ENCODE measurements at places on chromosomes 7 and 10.

GRCh38 chr7:130432886-130433285 lies 7.9 kb downstream of the CEP41 start:
- DNase-seq, result no peak

DNA sequence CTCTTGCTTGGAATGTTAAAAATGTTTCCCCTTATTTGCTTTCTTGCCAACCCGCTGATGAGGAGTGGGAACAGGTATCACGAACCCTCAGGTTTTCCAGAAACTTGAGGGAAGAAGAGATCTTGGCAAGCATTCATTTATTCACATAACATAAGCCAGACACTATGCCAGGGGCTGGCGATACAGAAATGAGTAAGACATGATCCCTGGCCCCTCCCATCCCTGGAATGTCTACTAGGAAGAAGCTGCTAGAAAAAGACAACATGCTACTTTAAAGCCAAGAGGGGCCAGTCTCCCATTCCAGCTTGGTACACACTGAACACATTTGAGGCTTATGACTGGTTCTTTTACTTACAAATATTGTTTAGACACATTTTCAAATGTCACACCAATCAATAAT lies 26.4 kb downstream of the SLC35B4 start:
- no peak for DNase-seq

GRCh38 chr7:133675510-133676218 lies 422.8 kb downstream of the EXOC4 start:
- DNase-seq, result no peak

GRCh38 chr10:129404091-129404490 lies 63.0 kb upstream of the MGMT start:
- DNase-seq, result no peak

- DNase-seq, result no peak
These were observed 172.9 kb upstream of the SEMA3E start for GRCh38 chr7:83821866-83822265.

DNA sequence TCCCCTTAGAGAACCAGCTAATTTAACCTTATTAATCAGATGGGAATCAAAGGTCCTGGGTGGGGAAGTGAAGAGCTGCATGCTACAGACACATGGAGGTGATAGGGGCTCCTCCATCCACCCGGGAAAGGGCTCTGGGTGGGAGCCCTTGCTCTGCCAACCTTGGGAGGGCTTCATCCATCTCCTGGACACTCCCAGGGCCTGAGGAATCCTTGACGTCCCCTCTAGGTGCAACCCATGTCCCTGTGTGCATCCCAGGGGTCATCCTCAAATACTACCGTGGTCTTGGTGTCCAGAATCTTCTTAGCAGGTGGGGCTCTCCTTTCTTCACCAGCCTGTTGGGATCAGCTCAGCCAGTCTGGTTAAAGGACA lies 55.4 kb upstream of the IGFBP3 start:
- no peak for DNase-seq

GRCh38 chr7:1883031-1883761 lies 213.1 kb downstream of the ELFN1 start:
- DNase-seq, result no peak

GRCh38 chr10:122350893-122351292 lies 23.6 kb upstream of the PLEKHA1 start:
- no peak for DNase-seq

DNA sequence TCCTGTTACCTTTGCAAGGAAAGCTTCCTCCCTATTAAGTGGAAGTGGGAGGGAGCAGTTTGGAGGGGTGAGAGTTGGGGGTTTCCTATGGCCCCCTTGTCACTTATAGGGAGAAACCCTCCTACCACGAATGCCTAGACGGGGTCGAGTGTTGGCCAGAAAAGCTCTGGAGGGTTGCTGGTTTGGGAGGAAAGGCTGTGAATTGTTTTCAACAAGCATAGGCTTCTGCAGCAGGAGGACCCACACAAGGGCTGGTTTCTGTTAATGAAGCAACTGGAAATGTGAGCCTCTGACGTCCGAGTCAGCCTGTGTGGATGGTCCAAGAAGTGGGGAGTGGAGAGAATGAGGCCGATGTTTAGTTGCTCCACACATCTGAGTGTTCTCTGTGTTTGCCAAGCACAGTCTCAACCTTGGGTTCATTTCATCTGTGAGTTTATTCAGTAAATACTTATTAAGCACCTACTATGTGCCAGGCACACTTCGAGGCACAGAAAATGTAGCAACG lies 37.3 kb upstream of the LEP start:
- no peak for DNase-seq

DNA sequence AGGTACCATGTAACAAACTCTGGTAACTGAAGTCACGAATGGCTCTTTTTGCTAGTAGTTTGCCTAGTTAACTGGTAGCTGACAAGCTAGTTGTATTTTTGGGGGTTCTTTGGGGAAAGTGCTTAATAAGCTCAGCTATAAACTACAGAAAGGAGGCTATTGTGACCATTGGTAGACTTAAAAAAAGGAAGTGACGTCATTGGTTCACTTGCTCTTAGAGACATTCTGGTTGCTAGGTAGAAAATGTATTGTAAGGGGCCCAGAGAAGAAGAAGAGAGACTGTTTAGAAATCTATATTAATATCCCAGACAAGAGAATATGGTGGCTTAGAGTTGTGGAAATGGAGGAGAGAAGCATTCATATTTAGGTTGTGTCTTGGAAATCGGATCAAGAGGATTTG lies 103.0 kb downstream of the NXPH1 start:
- DNase-seq, result no peak

DNA sequence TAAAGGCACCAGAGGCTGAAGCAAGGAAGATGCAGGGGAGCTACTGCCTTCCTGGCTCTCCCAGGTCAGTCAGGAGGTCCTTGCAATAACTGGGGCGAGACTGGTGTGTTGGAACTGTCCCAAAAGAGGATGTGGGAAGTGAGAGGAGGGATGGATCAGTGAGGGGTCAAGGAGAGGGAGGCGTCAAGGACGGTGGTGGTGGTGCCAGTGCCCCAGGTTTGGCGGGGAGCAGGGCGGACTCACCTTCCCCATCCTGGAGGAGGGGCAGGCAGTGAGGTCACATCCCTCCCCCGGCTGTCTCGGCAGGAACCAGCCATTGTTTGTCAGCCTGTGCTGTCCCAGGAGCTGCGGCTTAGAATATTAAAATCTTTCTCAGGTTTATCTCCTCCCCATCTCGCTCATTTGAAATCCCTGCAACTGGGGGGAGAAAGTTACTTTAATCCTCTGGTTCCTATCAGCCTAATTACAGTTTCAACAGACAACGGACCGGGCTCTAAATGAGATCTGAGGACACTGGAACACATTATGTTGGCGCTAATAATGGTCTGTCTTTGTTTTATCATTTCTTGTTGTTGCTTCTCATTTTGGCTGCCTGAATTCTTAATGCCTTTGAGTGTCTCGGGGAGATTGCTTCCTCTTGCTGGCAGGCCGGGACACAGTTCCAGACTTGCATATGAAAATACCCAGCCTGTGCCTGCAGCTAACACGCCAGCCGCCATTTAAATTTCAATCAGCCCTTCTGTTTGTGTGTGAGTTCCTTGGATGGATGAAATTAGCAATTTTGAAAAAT lies 387.5 kb downstream of the RPS24 start:
- no peak for DNase-seq

DNA sequence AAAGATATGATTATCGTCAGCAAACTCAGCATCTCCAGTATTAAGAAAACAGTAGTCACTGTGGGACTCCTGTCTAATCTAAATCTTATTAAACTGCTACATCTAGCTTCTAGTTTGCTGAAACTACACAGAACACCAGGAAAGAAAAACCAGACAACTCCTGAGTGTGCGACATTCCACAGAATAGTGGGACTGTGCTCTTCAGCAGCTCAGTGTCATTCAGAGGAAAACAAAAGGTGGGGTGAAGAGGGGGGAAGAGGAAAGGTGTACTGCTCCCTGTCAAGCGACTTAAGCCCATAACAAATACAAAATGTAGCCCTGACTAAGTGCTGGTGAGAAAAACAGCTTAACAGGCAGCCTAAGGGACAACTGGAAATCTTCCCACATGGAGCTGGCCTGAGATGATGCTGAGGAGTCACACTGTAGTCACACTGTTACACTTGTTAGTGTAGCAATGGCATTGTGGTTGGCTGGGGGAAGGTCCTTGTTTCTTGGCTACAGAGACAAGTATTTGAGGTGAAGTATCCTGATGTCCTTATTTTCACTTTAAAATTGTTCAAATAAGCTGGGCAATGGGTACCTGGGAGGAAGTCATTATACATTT lies 135.5 kb downstream of the USP6NL start:
- no peak for DNase-seq

- no peak for DNase-seq
These were observed 1060.3 kb upstream of the CELF2 start for GRCh38 chr10:9957351-9957750.

GRCh38 chr10:77446700-77447099 lies 190.9 kb downstream of the KCNMA1 start:
- no peak for DNase-seq

- no peak for DNase-seq
These were observed 19.9 kb downstream of the SLC13A4 start for GRCh38 chr7:135708041-135708440.

- DNase-seq, result no peak
These were observed 2.1 kb downstream of the FAM20C start for GRCh38 chr7:194252-195009.

- no peak for DNase-seq
These were observed 371.9 kb downstream of the BMPER start for GRCh38 chr7:34277016-34277802.

GRCh38 chr7:114343949-114344708 lies 70.5 kb upstream of the FOXP2 start:
- DNase-seq, result no peak

DNA sequence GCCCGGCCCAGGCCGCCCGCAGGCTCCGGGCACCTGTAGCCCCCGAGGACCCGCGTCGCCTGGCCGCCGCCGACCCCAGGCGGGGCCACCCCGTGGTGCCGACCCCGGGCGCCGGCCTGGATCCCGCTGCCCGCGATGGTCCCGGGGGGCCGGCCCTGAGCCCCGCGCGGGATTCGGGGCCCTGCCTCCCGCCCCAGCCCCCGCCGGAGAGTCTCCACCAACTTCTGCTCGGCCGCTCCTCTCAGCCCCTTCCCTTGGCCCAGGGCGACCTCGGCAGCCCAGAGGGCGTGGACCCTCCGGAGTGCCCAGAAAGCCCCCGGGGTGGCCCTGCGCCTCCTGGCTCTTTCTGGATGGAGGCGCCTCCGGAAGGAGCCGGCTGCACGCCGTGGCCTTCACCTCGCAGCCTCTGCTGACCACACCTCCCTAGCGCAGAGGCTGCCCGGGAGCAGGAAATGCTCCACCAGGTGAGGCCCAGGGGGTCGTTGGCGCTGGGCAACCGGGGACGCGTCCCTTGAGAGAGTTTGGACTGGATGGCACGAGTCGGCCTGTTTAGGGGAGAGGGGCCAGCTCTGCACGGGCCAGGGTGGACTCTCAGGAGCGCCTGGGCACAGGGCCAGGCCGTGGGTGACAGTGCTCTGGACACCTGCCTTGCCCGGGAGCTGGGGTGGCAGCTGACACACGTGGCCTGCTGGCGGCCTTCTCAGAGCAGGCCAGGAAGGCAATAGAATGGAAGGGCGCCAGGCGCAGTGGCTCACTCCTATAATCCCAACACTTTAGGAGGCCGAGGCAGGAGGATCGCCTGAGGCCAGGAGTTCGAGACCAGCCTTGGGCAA lies 529 bp downstream of the ZNF853 start:
- no peak for DNase-seq

- no peak for DNase-seq
These were observed 909.7 kb downstream of the DNAJB9 start for GRCh38 chr7:109479388-109479787.

GRCh38 chr7:30969604-30969970 lies 5.8 kb downstream of the GHRHR start:
- DNase-seq, result no peak

- DNase-seq, result no peak
These were observed 611 bp upstream of the COPS6 start for GRCh38 chr7:100088095-100088620.

DNA sequence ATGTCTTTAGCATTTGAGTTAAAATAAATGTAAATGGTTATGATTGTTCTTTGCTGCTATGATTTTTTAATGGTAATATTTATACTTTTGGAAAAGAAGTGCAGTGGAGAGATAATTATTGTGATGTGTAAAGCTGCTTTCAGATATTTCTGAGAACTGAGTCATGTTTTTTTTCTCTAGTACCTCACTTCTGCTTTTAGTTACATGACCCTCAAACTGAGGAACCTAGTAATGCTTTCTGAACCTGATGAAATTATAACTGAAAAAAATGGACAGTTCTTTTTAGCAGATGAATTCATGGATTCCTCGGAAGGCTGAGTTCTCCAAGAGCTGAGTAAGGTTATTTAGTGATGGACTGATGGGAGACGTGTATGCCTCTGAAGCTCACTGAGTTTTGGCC lies 167.8 kb downstream of the CDCA7L start:
- no peak for DNase-seq

- no peak for DNase-seq
These were observed 263.8 kb upstream of the ZNF32 start for GRCh38 chr10:43912469-43912868.

DNA sequence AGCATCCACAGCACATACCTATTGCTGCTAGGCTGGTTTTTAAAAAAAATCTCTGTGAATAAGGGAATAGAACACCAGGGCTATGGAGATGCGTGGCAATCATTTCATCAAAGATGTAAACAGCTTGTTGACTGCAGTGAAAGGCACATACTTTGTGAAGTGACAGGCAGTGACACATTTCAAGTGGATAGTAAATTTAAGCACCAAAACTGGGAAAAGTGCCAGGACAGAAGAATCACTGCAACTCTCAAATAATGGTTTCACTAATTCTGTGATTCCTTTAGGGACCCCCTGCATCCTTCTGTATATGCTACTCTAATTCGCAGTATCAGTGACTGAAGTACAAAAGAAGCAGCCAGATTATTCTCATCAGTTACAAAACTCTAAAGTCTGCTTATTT lies 145.2 kb upstream of the KLF14 start:
- no peak for DNase-seq

GRCh38 chr7:158443688-158444483 lies 143.7 kb downstream of the PTPRN2 start:
- no peak for DNase-seq

GRCh38 chr7:1862560-1862959 lies 192.5 kb downstream of the ELFN1 start:
- no peak for DNase-seq
